ENCODE measurements at places on chromosomes 2 and 18.

DNA sequence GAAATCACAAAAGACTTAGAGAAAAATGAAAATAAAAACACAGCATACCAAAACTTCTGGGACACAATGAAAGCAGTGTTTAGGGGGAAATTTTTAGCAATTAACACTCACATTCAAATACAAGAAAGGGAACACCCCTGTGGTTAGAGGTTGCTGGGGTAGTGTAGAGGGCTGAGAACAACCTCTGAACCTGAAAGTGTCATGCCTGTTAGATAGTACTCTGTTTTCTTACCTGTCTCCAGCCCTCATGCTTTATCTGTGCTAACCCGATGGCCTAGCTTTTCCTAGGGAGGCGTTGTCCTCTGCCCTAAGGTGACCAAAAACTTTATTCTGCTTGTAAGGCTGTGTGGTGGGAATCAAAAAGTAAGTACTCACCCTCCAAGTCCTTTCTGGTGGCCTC lies 122.6 kb upstream of the OTX1 start:
- DNase-seq = no peak

DNA sequence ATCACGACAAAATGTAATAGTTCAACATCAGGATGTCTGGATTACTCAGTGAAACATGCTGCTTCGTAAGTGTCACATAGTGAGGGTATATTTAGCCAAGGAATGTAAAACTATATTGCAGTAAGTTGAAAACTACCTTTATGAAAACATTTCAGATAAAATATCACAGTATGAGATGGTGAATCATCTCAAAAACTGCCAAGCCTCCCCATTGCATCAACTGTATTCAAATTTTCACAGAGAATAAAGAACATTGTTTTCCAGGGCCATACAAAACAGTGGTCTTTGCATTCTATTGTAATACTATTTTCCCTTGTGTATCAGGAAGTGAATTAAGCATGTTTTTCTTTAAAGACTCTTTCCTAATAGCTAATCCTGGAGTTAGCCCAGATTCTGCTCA lies 47.6 kb upstream of the MSTN start:
- no peak for DNase-seq

GRCh38 chr2:161017780-161018470 lies 142.3 kb upstream of the TANK start:
- DNase-seq = no peak

DNA sequence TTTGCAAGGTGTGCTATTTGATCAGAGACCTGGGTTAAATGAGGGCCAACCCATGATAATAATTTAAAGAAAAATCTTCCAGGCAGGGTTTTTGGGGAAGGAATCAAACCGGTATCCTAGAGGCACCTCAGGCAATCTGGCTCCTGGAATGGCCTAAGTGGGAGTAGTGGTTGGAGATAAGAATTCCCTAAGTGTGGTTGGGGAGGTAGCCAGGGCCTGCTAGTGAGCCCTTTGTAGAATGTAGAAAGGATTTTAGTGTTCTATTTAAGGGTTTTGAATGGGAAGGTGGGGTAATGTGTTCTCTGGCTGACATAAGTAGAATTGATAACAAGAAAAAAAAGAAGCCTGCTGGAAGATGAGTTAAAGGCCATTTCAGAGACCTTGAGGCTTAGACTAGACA lies 422.2 kb downstream of the XIRP2 start:
- DNase-seq = no peak

GRCh38 chr2:44083054-44083453 lies 85.6 kb upstream of the PPM1B start:
- DNase-seq = no peak

GRCh38 chr2:198134293-198134955 lies 330.0 kb downstream of the PLCL1 start:
- no peak for DNase-seq

DNA sequence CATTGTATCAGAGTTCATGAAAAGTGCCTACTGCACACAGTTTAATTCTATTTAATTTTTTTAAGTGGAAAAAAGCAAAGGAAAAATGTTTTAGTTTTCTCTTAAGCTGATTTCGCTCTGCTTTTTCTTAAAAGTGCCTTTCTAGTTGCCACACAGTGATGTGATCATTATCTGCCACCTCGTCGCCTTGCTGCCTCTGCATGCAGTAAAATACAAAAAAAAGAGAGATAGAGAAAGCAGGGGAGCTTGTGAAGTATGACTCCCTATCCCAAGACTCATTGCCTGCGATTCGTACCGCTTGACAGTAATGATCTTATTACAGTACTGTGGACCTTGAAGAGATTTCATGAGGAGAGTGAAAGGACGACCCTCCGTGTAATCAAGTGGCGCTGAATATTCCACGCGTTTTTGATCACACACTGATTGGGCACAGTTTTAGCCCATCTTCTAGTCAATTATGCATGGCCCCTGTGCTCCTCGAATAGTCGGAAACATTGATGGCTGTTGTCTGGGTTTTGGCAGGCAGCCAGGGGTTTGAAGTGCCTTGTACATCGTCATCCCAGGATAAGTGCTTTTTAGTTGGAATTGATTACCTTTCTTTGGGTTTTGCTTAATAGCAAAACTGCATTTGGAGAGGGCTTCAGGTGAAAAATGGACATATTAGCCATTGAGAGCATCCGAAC lies 188.3 kb downstream of the GBX2 start:
- no peak for DNase-seq

GRCh38 chr2:52335727-52336126 lies 1303.8 kb upstream of the NRXN1 start:
- DNase-seq = no peak

GRCh38 chr18:60668583-60668982 lies 296.0 kb upstream of the MC4R start:
- no peak for DNase-seq

DNA sequence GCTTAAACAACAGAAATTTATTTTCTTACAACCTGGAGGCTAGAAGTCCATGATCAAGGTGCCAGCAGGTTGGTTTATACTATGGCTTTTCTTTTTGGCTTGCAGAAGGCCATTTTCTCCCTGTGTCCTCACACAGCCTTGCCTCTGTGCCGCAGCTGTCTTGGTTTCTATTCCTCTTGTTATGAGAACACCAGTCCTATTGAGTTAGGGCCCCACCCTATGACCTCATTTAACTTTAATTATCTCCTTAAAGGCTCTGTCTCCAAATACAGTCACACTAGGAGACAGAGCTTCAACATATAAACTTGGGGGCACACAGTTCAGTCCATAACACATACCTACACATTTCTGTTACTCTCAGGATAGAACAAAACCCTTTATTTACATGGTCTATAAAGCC lies 17.3 kb upstream of the RHOB start:
- DNase-seq = no peak

GRCh38 chr2:498493-499178 lies 178.6 kb downstream of the TMEM18 start:
- DNase-seq = no peak

GRCh38 chr18:45690975-45691815 lies 32.8 kb upstream of the SLC14A1 start:
- DNase-seq = peak; percentile 75

- DNase-seq = no peak
These were observed 60.7 kb downstream of the PRELID3A start for GRCh38 chr18:12468445-12468844.

DNA sequence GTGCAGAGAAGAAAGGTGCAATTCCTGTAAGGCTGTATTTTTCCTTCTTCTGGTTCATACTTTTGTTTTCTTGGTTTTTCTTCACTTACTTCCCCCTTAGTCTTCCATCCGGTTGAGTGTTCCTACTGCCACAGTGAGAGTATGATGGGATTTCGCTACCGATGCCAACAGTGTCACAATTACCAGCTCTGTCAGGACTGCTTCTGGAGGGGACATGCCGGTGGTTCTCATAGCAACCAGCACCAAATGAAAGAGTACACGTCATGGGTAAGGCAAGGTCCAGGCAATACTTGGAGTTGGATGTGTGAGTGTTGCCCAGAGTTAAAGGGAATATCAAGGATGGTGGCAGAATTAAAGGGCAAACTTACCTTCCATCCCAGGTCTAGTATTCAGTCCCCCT lies 108.0 kb downstream of the DTNA start:
- DNase-seq = no peak

DNA sequence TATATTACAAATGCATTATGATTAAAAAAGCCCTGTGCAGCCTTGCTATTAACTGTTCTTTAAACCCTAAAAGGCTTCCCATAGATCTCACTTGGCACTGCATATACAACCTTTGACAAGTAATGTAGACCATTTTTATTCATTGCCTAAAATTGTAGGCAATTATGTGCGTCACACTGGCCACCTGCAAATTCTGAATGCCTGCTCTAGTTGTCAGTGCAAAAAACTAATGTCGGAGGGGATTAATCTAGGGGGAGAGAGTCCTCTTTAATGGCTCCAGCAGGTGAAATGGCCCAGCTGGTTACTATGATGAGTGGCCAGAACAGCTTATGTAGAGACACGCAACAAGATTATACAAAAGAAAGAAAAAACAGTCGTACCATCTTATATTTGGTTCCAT lies 123.2 kb downstream of the OLA1 start:
- DNase-seq = no peak

DNA sequence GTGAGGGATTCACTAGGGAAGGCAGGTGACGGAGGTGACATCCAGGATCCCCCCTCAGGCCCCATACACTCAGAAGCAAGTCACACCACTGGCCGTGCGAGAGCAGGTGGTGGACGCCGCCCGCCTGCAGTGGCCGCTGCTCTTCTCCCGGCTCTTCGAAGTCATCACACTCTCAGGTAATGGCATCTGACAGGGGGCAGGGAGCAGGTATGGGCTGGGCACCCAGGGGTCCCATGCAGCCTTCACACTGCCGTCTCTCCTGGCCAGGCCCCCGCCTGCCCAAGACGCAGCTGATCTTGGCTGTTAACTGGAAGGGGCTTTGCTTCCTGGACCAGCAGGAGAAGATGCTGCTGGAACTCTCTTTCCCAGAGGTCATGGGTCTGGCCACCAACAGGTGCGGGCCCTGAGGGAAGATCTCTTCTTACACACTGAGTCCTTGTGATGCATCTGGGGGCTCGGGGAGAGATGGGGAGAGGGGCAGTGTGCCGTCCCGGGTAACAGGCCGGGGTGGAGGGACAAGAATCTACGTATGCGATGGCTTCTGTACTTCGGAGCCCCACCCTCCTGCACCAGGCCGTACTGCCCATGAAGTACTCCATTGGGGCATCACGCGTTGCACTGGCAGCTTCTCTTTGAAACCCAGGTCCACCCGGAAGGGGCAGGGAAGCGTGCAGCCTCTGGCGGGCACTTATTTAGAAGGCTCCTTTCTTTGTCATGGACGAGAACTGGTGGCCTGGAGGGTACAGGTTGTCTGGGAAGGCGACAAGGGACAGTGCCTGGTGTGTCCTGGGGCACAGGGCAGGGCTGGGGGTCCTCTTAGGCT lies 18.8 kb upstream of the GPR17 start:
- DNase-seq = no peak

DNA sequence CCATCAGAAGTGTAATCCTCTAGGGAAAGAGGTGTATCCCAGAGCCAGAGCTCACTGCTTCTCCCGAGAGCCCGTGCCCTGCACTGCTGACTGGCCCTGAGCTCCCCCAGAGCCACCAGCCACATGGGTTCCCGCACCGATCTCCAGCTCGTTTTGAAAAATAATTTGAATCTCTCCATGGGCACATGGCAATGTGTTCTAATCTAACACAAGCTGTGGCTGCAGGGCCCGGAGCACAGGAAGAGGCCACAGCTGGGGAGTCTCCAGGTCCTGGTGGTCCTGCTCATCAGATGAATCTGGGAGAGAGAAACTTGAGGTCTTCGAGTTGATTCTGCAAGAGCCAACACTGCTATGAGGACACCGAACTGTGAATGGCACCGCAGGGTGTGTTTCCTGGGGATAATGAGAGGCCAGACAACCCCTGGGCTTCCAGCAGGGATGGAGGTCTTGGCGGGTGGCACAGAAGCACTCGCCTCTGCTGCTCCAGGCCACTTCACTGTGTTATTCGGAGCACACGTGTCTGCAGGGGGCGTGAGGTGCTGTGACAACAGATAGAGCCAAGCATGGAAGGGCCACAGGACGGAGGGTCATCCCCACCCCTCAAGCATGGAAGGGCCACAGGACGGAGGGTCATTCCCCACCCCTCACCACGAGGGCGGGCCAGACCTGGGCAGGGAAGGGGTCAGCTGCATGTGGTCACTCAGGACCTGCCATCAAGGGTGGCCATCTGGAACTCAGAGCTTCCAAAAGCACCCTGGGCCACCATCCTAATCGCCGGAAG lies 196.8 kb downstream of the NDUFA10 start:
- DNase-seq = no peak

DNA sequence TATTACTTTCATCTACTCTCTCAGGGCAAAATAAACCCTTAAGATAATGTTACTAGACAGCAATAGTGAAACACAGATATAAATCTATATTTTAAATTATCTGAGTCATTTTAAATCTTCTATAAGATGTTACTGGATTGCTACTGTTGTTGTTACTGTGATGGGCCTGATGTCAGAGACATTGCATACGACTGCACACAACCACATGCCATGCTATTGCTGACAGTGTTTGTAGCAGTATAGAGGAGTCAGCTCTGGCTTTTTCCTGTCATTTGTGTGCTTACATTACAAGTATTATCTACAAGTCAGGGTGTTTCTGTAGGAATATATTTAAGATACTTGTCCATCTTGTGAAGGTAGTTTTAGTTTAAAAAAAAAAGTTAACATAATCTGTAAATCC lies 63.9 kb downstream of the CCDC148 start:
- no peak for DNase-seq

DNA sequence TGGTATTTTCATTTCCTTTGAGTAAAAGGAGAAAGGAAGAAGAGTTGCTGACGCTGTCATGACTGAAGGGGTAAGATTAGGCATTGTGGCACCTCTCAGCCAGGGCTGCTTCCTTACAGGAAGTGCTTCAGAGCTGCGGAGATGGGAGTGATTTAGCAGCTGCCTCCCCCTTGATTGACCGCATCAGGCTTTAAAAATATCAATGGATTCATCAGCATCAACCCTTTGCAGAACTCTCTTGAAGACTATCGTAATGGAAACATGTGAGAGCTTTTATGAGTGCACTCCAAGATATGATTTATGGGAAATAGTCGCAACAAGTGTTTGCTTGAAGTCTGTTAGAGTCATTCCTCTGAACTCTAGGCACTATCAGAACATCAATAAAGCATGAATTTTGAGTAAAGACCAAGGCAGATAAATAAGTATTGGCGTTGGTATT lies 141.1 kb downstream of the CSRNP3 start:
- DNase-seq = no peak

DNA sequence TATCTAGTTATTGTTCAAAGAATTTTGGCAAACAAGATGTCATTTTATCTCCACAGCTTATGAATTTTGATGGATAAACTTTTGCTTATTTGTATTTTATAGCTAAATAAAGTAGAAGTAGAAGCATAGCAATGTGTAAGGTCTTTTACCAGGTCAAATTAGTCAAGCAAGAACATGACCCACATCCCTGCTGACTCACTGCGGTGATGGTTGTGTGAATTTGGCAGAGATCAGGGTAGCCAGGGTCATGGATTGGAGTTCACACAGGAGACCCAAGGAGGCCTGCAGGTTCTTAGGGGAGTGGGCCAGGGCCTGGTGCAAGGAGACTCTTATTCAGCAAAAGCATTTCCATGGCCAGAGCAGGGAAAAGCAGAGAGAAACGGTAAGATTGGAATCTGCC lies 18.7 kb downstream of the SP140 start:
- DNase-seq = no peak

GRCh38 chr2:65350651-65351056 lies 81.7 kb downstream of the SPRED2 start:
- no peak for DNase-seq
